NCI-H2081 treated with DMSO at 0.1 percent for 48 hours (cell line): ENCODE measurements at places on chromosomes 6 and 20.
A peak's percentile ranks its signal among the peaks of the same experiment; 100 is the strongest.

DNA sequence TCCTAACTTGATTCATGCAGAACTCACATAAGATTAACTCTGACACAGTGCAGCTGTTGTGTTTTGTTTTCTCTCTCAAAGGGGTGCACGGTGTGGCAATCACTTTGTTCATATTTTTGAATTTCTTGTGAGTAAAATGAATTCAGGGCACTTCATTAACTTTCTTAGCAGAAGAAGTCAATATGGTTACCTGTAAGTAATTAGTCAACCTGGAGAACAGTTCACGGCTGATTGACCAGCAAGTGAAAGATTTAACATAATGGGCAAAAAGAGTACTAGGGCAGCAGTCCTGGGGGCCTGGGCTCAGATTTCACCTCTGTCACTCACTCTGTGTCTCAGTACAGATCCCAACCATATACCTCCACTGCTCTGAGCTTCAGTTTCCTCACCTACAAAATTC, 102.4 kb upstream of the SPTLC3 start:
- no peak for DNase-seq

GRCh38 chr6:12490904-12491571, 200.9 kb downstream of the EDN1 start:
- DNase-seq = no peak

DNA sequence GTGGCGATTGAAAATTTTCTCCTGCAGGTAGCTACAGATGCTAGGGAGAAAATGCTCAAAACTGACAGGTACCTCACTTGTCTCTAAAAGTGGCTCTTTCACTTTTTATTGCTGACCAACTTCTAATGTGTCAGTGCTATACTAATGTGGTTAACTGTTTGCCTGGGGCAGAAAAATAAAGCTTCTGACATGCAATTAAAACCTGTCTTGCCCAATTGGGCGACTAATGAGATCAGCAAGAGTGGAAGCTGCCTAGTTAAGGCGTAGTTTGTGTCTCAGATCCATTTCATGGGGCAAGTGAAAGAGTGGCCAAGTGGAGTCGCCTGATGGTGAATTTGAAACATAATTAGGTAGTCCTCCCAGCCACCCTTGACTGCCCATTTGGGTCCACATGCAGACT, 193.3 kb downstream of the TSHZ2 start:
- no peak for DNase-seq

- peak; percentile 12 for DNase-seq
Observed at GRCh38 chr6:131782764-131783163, 25.1 kb upstream of the ENPP1 start.

GRCh38 chr6:118679327-118679901, 28.0 kb upstream of the CEP85L start:
- DNase-seq = no peak

DNA sequence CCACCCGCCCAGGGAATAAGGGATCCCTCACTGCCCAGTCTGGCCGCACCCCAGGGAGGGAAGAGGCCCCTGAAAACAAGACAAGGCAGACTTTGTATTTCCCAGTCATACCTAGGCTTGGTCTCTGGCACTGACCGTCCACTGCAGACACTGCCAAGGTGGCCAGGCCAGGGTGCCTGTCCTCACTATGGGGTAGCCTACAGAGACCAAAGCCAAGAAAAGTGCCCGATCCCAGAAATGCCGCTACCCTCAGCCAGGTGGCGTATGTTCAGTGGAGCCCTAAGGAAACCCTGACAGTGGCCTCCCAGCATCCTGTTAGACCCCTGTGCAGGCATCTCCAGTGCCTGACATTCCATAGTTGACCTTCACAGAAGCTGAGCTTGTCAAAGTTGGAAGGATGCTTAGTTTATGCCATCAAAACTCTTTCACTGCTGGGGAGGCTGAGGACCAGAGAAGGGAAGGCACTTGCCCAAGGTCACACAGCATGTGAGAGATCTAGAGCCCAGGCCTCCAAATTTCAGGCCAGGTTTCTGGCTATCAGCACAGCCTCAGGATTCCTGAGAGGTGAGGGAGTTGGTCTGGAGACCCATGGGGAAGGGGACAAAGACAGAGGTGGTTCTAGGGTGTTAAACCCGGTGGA, 2.5 kb downstream of the SCRT2 start:
- no peak for DNase-seq

DNA sequence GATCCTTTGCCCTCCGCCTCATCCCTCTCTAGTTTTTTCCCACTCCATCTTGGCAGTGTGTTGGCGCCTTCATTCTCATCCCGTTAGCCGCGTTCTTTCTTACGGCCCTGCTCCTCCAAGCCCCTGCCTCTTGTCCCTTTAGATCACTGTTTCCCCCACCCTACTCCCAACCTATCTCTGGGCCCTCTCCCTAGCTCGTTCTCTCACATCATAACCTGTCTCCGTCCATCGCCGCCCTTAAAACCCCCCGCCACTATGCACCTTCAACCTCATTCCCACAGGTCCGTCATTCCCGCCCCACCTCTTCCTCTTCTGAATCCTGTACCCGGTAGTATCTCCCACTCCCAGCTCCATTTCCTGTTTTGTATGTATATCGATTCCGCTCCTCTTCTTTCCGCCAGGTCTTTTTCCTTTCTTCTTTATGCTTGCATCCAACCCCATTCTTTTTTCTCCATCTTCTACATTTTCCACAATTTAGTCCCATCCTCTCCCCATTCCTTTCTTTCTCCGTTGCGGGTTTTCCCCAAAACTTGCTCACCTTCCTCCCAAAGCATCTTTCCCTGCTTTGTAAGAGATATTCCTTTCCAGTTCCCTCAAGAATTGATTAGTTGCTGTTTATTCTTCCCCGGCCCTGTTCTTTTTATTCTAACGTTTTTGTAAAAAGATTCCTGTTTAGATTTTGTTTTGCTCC, 671 bp downstream of the EFHC1 start:
- peak; percentile 13 for DNase-seq

GRCh38 chr20:21228511-21228910, 74.6 kb upstream of the XRN2 start:
- no peak for DNase-seq

GRCh38 chr20:36149469-36149868, 5.1 kb upstream of the EPB41L1 start:
- no peak for DNase-seq

DNA sequence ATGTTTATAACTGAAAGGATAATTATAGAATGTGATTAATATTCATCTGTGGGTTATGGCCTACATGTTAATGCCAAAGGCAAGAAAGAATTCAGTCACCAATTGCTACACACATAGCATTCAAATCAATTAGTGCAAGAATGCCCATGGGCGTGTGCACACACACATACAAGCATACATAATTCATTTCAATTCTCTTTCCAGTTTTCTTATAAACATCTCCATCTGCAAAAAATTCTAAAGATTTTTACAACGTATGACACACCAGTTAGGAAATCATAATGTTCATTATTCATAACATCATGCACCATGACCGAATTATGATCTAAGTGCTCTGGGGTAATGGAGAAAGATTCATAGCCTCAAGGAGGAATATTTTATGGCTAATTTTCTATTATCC, 111.0 kb upstream of the ADTRP start:
- DNase-seq = no peak

DNA sequence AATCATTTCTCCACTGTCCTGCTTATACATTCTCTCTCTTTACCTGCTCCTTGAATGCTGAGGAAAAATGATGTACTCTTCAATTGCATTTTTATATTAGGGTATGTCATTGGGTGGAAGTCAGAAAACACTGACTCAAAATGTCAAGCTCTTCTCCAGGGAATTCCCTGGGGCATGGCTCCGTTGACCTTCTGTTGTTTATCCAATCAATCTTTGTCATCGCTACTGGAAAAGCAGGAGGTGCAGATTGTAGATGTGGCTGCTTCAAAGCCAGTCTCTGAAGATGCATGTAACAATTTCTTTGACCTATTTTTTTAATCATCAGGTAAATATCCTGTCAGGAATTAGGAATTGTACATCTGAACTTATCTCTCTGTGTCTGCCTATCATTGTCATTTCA, 63.9 kb upstream of the TENT5A start:
- no peak for DNase-seq

- no peak for DNase-seq
Observed at GRCh38 chr20:13718171-13718570, 66.5 kb downstream of the ESF1 start.

DNA sequence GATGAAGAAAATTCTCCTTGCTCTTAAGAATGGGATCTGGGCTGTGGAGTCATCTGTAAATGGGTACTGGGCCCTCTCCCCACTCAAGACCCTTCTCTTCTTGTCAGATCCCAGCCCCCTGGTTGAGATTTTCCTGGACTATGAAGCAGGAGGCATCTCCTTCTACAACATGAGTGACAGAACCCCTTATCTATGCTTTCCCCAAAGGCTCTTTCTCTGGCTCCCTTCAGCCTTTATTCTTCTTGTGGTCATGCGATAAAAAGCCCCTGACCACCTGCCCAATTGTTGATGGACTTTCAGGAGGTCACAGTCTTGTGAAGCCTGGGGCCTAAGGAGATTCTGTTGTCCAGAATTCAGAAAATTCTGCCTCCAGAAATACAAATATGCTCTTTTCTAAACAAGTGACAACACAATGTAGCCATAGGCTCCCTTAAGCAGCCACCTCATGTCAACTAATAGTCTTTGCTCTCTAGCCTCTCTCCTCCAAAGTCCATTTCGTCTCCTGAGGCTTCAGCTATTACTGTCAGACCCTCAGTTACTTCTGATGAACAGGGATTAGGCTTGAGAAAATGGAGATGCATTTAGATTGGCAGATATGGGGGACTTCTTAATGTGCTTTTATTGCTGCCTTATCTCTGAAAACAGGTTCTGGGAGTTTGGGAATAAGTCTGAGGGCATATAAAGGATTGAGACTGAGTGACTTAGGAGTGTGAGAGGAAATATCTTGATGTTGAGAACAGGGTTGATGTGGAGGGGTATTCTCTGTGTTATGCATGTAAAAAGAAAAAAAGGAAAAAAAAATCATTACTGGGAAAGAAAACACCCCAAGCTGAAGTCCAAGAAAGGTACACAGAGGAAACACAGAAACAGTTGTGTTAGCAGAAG, 20.6 kb downstream of the BTN2A1 start:
- no peak for DNase-seq

DNA sequence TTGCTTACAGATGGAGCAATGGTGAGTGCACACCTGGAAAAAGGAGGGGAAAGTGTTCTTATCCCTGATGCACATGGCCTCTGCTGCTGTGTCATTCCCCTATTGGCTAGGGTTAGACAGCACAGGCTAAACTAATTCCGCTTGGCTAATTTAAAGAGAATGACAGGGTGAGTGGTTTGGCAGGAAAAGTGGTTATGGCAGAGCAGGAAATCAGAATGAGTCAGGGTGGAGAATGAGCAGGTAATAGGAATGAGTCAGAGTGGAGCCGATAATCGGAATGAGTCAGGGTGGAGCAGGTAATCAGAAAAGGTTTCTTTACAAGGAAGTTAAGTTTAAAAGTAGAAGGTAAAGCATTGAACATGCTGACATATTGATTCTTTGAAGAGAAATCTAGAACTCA, 355.5 kb upstream of the HTR1E start:
- no peak for DNase-seq

GRCh38 chr6:69624944-69625343, 171.9 kb downstream of the LMBRD1 start:
- no peak for DNase-seq

GRCh38 chr20:31819083-31819784, at the start of gene MYLK2:
Gene MYLK2 (plus strand): TSS chr20:31819356. CDS start chr20:31819581, 225 bp downstream.
- no peak for DNase-seq

GRCh38 chr6:8315154-8315553, 120.2 kb downstream of the SLC35B3 start:
- DNase-seq = no peak

DNA sequence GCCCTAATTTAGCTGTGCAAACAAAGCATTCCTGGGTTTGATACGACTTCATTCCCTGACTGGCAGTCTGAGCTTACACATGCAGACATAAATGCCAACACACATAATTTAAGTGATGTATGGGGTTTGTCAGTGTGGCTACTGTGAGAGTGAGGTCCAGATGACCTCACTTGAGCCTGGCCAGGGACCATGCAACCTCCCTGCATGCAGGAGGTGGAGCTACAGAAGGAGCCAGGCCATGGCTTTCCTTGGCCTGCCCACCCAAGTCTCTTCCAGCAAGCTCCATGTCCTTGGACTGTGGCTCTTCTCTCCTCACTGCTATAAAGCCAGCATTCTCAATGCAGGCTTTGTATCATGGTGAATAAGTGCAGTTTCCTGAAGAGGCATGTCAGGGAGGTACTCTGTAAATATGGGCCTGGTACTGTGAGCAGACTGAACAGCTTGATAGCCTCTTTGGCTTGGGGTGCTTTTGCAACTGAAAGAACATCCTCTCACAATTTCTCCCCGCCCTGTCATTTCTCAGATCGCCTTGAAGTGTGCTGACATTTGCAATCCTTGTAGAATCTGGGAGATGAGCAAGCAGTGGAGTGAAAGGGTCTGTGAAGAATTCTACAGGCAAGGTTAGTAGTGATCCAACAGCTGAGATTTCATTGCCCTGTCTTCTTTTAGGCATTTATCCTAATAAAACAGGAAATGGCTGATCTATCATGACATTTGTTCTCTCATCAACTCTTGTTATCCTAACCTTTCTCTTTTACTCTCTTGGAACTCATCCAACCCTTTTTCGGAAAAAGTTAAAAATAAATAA, 69.2 kb downstream of the MTFR2 start:
- DNase-seq = no peak

DNA sequence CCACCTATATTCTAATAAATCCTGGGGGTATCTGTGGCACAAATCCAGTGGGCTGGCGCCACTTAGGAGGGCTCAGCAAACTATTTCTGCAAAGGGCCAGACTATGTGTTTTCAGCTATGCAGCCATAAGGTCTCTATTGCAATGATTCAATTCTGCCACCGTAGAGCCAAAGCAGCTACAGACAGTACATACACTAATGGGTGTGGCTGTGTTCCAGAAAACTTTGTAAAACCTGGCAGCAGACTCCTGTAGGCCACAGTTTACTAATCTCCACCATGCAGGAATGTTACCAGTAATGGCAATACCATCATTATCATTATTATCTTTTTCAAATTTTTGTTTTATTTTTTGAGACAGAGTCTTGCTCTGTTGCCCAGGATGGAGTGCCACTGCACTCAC, 65.7 kb downstream of the SULF2 start:
- no peak for DNase-seq

GRCh38 chr20:47021850-47022249, 127.2 kb downstream of the EYA2 start:
- DNase-seq = no peak

GRCh38 chr6:27624694-27625262, 151.9 kb upstream of the ZNF184 start:
- no peak for DNase-seq

DNA sequence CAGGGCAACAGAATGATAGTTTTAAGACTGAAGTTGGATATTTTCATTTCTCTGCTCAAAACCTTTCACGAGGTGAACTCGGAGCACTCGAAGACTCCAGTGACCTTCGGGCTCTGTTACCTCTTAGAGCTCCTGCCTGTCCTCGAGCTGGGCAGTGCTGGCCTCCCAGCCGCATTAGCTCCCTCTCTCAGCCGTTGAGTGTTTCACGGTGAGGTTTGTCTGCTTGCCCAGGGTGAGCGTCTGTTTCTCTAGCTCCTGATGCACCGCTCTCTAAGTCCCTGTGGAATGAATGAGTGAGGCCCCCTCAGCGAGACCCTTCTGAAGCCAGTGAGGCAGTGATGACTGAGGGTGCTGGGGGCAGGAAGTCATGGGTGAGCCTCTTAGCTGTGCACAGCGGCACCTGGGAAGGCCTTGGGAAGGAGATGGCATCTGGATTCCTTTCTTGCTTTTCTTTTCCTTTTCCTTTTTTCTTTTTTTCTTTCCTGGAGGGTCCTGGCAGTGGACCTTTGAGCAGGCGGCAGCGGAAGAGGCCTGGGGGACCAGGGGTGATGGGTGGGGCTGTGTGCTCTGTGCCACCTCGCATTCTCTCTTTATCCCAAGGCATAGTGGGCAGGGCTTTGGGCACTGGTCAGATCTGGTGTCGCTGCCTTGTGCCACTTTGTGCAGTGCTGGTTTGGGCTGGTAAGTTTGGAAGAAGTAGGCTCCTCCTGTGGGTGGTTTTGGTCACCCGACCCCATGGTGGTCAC, 2.2 kb downstream of the PSMG4 start:
- DNase-seq = no peak
